ENCODE measurements at places on chromosomes 7 and 10. TPM values are rescaled to one million over a fixed set of nuclear protein-coding genes. Genes with fewer than 3 reads are reported as not detected.

GRCh38 chr10:98104125-98104524 lies 30.3 kb upstream of the R3HCC1L start:
- DNase-seq, result no peak

DNA sequence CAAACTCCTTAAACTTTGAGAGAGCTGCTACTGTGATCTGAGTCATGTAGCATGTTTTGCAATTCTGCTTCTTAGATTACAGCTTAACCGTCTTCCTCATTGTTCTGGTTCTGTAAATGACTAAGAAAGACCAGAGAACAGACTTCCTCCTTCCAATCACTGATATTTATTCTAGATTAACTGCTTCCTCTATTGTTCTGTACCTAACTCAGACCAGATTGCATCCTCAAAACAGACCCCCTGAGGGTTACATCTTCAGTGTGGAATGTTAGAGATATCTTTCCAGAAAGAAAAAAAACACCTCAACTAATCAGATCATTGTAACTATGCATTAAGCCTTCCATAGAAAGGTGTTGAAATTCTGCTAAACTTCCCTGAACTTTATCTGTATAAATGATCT lies 5.7 kb upstream of the PIP start:
- DNase-seq, result no peak

ZNF25 gene
- total RNA-seq, result 2.7 TPM

DNA sequence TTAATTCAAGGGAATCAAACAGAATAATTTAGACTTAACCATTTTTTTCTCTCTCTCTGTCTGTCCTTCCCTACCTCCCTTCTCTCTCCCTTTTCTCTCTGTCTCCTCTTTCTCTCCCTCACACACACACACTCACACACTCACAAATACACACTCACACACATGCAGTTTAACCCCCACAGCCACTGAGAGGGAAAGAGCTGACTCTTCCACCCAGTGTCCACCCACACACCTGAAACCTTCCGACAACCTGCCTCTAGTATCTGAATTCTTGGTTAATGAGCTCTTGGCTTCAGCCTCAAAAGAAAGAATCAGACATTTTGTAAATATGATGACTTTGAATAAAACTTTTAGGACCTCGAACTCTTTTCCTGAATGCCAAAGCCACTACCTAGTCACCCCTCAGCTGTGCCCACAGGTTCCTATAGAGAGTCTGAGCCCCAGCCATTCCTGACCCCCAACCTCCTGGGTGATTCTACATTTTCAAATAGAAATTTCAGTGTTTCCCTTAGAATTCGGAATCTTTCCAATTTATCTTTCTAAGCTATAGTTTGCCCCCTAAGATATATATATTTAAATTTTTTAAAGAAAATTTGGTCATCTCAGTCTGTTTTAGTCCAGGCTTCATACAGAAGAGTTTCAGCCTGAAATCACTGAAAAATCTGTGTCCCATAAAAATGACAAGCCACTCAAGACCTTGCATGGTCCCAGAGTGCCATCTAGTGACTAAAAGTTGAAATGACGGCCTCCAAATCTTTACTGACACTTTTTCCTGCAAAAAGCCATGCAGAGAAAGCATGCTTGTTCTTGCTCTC lies 202.8 kb downstream of the IPMK start:
- no peak for DNase-seq

KCNMA1 gene
- 48.0 TPM for total RNA-seq

GPR26 gene
- not detected for total RNA-seq

GRCh38 chr7:1513657-1514095 lies 9.5 kb upstream of the INTS1 start:
- peak; percentile 65 for DNase-seq

CCDC3 gene
- total RNA-seq, result 4.6 TPM

CPVL gene
- 9.1 TPM for total RNA-seq

BLNK gene
- 9.9 TPM for total RNA-seq

IGFBP3 gene
- total RNA-seq, result 134 TPM

GRCh38 chr10:58661336-58661735 lies 148.7 kb downstream of the BICC1 start:
- no peak for DNase-seq

NRG3 gene
- 0.37 TPM for total RNA-seq

- no peak for DNase-seq
These were observed 68.0 kb downstream of the UNCX start for GRCh38 chr7:1300636-1301035.

DNA sequence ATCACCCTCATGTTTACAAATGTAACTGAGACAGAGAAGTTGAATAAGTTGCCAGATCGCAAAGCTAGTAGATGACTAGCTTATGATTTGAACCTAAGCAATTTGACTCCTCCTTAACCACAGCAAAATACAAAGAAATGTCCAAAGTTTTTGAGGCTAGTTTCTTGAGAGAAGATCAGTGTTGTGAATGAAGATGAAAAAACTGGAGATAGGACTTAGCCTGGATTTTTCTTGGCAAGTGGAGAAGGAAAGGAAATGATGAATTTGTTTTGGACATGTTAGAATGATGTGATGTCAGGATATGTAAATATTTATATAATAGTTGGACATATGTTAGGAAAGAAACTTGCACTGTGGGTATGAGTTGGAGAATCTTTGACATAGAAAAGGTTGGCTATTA lies 149.8 kb downstream of the LSMEM1 start:
- no peak for DNase-seq

- DNase-seq, result no peak
These were observed 959.4 kb downstream of the PCDH15 start for GRCh38 chr10:53841483-53842145.

BHLHA15 gene
- 4.1 TPM for total RNA-seq

DNA sequence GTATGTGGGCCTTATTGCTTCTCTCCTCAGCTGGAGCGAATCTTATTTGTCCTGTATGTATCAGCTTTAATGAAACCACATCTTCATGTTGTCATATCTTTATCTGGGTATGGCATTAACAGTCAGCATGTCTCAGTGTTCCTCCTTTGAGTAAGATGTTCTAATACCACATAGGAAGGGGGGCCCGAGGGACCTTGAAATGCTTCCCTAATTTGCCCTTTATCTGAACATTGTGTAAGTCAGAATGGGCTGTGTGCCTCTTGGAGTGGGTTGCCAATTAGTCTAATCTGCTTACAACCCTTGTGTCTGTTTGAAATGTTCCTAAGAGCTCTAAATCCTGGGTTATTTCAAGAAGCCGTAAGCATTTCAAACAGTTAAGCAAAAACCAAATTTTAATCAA lies 623.8 kb downstream of the SUGCT start:
- DNase-seq, result peak; percentile 64

- no peak for DNase-seq
These were observed 193.2 kb downstream of the AGMO start for GRCh38 chr7:15368653-15369052.

- DNase-seq, result no peak
These were observed 21.5 kb downstream of the BTAF1 start for GRCh38 chr10:91944880-91945630.

BTBD16 gene
- total RNA-seq, result 2.6 TPM

GPR15LG gene
- total RNA-seq, result not detected

GHRHR gene
- total RNA-seq, result not detected

DNA sequence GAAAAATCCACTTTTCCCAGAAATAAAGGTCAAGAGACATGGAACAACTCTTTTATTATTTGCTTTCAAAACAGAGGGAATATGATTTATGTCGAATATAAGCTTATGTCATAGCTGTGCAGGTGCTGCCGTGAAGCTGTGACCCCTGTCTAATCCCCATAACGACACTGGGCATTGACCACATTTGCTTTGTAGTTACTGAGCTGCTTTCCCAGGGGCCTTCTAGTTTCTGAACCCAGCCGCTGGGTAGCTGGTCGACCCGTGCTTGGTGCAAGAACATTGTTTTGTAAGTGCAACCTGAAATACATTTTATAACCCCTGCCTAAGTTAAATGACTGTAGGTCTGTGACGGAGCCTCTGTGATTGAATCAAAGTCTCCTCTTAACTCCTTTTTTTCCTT lies 144.9 kb upstream of the HDAC9 start:
- DNase-seq, result no peak

DNA sequence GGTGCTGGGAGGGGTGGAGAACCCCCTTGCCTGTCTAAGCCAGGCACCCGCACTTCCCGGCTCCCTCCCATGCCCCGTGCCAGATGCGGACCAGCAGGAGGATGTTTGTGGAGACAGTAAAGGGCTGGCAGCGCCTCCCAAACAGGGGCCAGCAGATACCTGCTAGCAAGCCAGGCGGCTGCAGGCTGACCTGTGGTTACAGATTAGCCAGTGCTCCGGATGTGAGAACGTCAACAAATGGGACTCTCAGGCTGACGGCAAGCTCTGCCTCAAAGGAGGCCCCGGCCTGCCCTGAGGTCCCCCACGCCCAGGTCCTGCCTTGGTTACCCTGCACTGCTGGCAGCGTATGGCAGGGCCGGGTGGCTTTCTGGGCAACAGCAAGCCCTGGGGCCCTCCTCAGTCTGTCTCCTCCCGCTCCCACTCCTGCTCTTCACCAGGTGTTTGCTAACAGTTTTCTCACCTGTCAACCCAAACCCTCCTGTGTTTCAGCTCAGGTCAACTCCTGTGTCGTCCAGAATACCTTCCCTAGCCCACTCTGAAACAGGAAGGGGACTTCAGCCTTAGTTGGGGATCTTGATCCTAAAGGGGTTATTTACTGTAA lies 85.4 kb downstream of the NEURL1 start:
- DNase-seq, result peak; percentile 86

DNA sequence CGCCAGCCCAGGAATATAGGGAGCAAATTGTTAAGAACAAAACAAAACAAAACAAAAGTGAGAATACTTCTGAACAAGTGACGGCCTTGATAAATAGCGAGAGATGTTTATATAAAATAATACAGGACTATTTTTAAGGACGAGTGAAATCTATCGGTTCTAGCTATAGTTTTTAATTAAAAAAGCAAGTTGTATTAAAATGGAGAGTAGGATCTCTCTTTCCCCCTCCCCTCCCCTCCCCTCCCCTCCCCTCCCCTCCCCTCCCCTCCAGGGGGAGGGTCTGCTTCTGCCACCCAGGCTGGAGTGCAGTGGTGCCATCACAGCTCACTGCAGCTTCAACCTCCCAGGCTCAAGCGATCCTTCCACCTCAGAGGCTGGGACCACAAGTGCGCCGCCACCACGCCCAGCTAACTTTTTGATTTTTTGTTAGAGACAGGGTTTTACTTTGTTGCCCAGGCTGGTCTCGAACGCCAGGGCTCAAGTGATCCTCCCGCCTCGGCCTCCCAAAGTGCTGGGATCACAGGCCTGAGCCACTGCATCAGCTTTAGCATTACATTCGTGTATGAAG lies 440 bp upstream of the TCAF1 start:
- peak; percentile 43 for DNase-seq

NPFFR1 gene
- not detected for total RNA-seq

LIPJ gene
- 0.37 TPM for total RNA-seq

DDC gene
- 75.7 TPM for total RNA-seq

MAGI2 gene
- 2.3 TPM for total RNA-seq

GRCh38 chr10:4267086-4267773 lies 482.2 kb upstream of the KLF6 start:
- no peak for DNase-seq

DNA sequence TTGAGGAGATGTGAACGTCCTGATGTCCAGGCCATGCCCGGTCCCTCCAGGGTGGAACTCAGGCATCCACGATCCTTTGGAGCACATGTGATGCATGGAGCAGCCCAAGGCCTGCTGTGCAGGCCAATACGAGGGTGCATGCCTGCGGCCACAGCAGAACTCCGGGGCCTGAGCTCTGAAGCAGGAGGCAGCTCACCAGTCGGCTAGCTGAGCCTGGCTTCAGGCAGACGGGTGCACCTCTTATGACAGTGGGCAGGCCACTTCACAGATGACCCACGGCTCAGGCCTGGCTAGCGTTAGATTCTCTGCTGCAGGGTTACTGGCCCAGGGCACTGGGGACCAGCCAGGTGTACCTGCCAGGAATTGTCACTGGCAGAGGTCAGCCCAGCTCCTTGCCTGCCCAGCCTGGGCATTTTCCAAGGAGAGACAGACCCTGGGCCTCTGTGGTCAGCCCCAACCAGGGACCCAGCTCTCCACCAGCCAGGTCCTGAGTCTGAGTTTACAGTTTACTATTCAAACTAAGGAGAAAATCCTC lies 29.6 kb upstream of the INPP5A start:
- DNase-seq, result no peak

GRCh38 chr10:119268871-119269506 lies 61.6 kb downstream of the GRK5 start:
- DNase-seq, result no peak

- no peak for DNase-seq
These were observed 121.3 kb downstream of the BMPER start for GRCh38 chr7:34026481-34027190.

DNA sequence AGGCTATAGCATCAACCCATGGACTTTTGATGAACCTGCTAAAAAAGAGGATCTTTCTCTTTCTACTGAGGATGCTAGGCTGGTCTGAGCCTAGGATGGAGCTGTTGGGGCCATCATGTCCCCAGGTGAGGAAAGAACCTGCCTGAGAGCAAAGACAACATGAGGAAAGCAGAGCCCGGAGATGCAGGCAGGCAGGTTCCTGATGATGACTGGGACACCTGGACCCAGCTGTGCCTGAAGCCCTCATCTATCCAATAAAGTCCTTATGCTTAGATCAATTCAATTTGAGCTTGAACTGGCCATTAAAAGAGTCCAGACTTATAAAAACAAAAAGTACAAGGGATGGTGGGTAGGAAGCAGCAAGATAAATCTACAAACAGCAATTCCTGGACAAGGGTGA lies 48.9 kb downstream of the KIFBP start:
- DNase-seq, result no peak

NEBL gene
- 1.2 TPM for total RNA-seq

DNA sequence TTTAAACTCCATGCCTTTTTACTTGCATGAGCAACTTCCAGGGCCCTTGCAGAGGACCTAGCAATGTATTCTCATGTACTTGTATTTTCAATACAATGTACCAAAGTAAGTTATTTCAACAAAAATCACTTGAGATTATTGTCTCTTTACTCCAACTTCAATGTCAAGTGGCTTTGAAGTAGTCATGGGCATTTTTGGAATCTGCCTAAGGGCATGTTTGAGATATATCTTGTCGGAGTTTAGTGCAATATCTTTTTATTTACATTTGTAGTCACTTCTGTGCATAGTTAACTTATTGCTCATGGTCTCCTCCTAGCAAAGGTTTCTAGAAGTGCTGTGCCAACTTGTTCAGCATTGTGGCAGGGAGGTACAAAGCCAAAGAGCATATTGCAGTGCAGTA lies 508.7 kb upstream of the SEMA3D start:
- no peak for DNase-seq

- no peak for DNase-seq
These were observed 2.7 kb upstream of the CPVL start for GRCh38 chr7:29149036-29149435.

GRCh38 chr10:43093423-43094076 lies 16.7 kb downstream of the RET start:
- DNase-seq, result no peak

GRCh38 chr7:2876031-2876731 lies 32.1 kb upstream of the GNA12 start:
- no peak for DNase-seq

EPDR1 gene
- total RNA-seq, result 34.1 TPM

DNA sequence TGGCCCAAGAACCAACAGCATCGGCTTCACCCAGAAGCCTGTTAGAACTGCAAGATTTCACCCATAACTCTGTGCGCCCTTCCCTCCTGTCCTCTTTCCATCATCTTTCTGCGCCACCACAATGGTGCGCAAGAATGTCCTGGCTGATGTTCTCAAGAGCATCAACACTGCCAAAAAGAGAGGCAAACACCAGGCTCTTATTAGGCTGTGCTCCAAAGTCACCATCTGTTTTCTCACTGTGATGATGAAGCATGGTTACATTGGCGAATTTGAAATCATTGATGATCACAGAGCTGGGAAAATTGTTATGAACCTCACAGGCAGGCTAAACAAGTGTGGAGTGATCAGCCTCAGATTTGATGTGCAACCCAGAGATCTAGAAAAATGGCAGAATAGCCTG lies 115.2 kb upstream of the FGFR2 start:
- no peak for DNase-seq

Measured in right lobe of liver (tissue), 6 donors.